ENCODE measurements at places on chromosomes 3 and 15.

- DNase-seq, result no peak
These were observed 23.5 kb upstream of the JMJD7 start for GRCh38 chr15:41804361-41804760.

- no peak for DNase-seq
These were observed 83.3 kb downstream of the ADCY5 start for GRCh38 chr3:123365450-123366143.

DNA sequence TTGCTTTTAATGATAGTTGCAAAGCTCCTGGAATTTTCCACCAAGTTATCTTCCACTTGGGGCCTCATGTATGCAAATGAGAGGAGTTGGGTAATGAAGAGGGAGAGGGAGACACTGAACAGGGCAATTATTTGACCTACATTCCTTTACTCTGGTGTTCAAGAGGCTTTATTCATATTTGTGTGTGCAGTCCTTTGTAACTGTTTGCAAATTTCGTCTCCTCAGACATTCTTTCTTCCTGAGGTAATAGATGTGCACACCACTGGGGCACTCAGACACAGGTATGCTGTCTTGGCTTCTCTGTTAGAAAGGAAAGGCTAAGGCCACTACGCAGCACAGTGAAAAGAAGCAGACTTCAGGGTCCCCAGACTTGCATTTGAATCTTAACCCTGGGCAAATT lies 189.7 kb upstream of the IL12A start:
- no peak for DNase-seq

GRCh38 chr15:95580121-95580520 lies 750.4 kb upstream of the NR2F2 start:
- no peak for DNase-seq

DNA sequence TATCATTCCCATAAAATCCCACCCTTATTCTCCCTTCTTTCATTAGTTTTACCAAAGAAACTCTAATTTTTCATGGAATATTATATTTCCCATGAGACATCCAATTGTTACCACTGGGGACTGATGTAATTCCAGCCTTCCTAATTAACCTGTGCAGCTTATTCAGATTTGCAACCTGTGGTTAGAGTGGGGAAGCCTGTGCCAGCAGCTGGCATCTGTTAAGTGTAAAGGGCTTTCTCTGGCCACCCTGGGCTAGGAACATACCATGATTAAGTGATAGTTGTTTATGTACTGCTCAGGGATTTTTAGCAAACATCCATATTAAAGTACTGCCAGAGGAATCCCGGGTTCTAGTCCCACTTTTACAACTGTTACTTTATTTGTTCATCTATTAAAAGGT lies 78.2 kb downstream of the TPRG1 start:
- no peak for DNase-seq

- no peak for DNase-seq
These were observed 2.2 kb downstream of the ALPK3 start for GRCh38 chr15:84819291-84819768.

DNA sequence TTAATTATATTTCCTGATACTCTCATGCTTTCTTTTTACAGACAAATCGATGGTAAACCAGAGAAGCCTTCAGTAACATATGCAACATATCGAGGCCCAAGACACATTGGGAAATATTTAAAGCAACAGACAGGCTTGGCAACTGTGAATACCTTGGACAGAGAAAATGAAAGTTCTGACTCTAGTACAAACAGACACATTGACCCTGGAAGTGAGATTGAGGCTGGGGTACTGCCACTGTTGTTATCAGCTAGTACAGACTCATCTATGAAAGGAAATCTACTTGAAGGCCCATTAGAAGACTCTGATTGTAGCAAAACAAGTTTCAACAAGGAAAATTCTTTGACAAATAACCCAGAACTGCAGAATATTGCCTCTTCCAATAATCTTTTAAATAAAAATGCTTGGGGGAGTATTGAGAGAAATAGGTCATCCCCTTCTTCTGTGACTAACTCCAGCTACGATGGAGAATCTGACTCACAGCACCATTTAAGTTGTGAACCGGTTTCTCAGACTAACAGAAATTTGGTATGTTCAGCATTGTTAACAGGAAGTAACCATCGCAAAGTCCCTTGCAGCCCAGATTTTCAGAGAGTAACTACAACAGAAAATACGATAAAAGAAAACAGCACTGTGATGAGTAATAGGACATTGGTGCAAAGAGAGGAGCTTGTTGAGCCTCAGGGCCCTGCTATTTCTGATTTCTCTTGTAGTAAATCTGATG lies 50.2 kb downstream of the CRYBG3 start:
- DNase-seq, result no peak
